Cardiac muscle cell (in vitro differentiated cells and primary cell): ENCODE measurements at places on chromosomes 5 and 9.

DNA sequence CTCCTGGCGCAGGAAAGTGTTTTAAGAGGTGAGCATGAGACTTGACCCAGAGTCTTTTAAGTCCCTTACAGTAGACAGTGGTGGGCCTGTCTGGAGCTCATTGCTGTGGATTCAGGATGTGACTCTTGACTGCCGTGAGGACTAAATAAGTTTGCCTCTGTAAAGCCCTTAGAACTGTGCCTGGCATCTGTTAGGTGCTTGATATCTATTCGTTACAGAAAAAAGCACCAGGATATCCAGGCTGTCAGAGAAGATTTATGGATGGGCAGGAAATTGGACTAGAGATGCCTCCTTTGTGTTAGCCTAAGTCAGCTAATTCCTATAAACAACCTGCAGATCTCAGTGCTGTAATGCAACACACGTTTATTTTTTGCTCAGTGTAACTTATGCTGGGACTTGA lies 12.6 kb downstream of the ERGIC1 start:
- no peak for DNase-seq
- no peak overlapping the region for H3K4me3 ChIP-seq
- H3K27me3 ChIP-seq, result no peaks in the 10 kb centered on the region
- no peaks in the 10 kb centered on the region for H3K36me3 ChIP-seq

GRCh38 chr9:99327667-99328066 lies 105.6 kb downstream of the SEC61B start:
- no peak overlapping the region for H3K4me3 ChIP-seq
- H3K36me3 ChIP-seq, result no peaks in the 10 kb centered on the region
- no peaks in the 10 kb centered on the region for H3K4me1 ChIP-seq
- DNase-seq, result no peak

- no peak overlapping the region for H3K27ac ChIP-seq
- peaks cover 21% of the 10 kb centered on the region for H3K27me3 ChIP-seq
- no peak overlapping the region for H3K4me3 ChIP-seq
- no peak for DNase-seq
- no peaks in the 10 kb centered on the region for H3K36me3 ChIP-seq
These were observed 10.1 kb downstream of the IFNA5 start for GRCh38 chr9:21294904-21295538.

DNA sequence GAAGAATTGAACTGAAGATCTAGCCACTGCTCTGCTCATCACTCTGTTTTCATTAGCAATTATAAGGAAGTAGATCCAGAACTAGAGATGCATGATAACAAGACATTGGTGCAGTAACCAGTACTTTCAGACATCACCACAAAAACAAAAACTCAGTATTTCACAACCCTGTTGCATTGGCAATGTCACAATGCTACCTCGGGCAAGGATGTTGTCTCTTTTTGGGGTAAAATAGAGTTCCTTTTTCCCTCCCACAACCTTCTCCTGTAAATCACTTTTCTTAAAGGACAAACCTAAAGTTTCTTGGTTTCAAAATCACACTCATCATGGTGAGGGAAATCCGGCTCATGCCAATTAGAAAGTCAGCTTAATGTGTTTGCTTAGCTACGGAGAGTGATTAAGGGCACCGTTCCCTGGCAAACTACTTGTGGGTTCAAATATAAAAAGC lies 420.1 kb upstream of the MEF2C start:
- no peak for DNase-seq
- H3K4me3 ChIP-seq, result no peak overlapping the region
- H3K27ac ChIP-seq, result no peak overlapping the region
- no peaks in the 10 kb centered on the region for H3K4me1 ChIP-seq
- no peaks in the 10 kb centered on the region for H3K27me3 ChIP-seq
- no peaks in the 10 kb centered on the region for H3K36me3 ChIP-seq

GRCh38 chr5:103498211-103498610 lies 64.4 kb downstream of the NUDT12 start:
- peaks cover 13% of the 10 kb centered on the region for H3K4me1 ChIP-seq
- H3K27ac ChIP-seq, result no peak overlapping the region
- no peak for DNase-seq
- H3K27me3 ChIP-seq, result no peaks in the 10 kb centered on the region
- no peak overlapping the region for H3K4me3 ChIP-seq
